ENCODE measurements at places on chromosomes 1 and 21.

GRCh38 chr1:50264590-50264989, 155.9 kb downstream of the ELAVL4 start:
- DNase-seq: no peak

GRCh38 chr1:234953655-234954405, 174.8 kb downstream of the TOMM20 start:
- no peak for DNase-seq

GRCh38 chr1:60878323-60878722, 204.0 kb upstream of the NFIA start:
- DNase-seq: no peak

DNA sequence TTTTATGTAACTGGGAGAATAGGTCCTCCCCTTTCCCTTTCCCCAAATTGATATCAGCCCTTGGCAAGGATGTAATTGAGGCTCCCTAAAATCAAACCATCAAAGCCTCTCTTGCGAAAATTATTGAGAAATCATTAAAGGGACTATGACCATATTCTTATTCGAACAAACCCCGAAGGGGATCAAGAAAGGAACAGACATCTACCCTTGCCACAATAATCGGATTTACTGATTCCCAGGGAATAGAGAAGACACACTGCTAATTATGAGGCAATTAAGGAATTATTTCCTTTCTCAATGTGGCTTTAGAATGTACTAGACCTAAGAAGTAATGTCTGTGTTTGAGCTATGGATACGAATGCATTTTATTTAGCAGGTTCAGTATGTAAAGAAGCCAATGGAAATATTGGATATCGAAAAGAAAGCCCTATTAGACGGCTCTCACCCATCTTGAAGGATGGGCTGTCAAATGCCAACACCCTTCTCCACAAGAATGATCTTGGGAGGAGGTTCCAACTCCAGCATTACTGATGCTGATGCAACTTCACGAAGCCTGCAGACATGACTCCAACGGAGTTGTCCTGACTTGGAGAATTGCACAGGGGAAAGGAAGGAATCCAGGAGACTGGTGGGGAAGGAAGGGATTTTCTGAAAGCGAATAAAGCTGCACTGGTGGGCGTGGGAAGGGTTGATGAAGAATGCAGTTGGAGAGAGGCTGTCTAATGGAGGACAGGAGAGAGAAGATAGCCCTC, 11.6 kb upstream of the PTPRF start:
- no peak for DNase-seq

GRCh38 chr1:111148376-111148881, 8.4 kb downstream of the CEPT1 start:
- DNase-seq: no peak

- DNase-seq: no peak
Observed at GRCh38 chr1:153799566-153800465, 24.6 kb downstream of the SLC27A3 start.

GRCh38 chr1:227938911-227939790, 8.6 kb downstream of the WNT9A start:
- DNase-seq: no peak

- no peak for DNase-seq
Observed at GRCh38 chr1:229007701-229008100, 263.2 kb upstream of the RAB4A start.

DNA sequence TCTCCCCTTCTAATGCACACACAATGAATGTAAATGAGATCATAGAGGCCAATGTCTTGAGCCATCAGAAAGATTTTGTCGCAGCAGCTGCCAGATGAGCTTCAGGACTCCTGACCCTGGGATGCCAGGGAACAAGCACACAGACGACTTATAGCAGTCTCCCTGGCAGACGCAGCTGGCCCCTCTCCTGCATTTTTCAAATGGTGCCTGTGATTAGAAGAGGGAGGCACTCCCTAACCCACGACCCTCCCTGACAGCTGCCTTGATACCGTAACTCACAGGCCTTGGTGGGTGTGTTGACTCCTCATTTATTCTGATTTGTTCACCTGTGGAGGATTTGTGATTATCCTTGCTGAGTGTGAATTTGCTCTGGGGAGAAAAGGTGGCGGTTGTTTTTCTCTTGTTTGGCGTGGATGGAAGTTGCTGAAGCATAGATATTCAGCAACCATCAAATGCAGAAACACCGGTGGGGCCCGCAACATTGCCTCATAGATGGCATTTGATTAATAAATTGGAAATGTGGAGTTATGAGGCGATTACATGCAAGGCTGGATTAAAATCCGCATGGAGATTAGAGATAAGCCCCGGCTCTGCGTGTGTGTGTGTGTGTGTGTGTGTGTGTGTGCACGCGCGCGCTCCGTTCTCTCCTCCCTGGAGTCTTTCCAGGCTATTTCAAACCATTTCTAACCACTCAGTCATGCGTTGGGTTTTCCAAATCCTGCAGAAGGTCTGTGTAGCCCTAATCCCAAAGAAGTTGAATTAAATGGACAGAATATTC, 2.1 kb upstream of the RD3 start:
- no peak for DNase-seq
